ENCODE measurements at places on chromosomes 13 and 19.

DNA sequence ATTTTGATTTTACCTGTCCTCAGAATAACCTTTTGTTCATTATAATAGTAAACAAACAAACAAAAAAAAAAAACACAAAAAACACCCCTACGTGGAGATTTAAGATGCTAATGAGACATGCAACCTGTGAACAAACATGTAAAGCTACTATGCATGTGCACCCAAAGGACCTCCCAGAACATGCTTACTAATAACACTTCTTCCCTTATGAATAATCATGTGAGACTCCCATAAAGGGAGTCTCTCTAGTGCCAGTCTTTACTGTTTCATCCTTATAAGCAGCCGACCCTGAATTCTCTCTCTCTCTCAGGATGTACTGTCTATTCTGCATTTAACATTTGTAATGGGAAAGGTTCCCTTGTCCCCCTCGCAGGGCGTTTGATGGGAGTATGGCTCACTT is 1051.1 kb downstream of the PCDH17 start:
- DNase-seq = no peak

DNA sequence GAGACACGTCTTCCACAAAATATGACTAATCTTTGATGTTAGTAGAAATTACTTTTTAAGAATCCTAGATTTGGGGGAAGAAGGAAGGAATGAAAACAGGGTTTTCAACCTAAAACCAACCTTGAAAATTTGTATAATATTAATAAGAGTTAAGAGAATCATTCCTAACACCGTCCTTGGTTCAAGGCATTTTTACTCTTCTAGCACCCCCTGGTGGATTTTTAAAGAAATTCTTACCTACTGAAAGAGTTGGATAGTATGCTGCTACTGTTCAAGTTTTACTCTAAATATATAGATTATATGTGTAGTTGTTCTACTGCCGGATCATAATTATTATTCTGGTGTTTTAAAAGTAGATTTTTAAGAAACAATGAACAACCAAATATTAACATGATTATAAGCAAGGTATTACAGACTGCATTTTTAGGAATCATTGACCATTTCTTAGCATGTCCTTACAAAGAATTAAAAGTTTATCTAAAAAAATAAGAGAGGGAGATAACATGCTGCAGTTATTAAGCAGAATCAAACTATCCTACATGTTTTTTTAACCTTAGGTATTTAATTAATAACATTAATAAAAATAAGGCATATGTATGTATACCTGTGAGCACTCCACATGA is 7.4 kb upstream of the SLITRK6 start:
- DNase-seq = no peak

DNA sequence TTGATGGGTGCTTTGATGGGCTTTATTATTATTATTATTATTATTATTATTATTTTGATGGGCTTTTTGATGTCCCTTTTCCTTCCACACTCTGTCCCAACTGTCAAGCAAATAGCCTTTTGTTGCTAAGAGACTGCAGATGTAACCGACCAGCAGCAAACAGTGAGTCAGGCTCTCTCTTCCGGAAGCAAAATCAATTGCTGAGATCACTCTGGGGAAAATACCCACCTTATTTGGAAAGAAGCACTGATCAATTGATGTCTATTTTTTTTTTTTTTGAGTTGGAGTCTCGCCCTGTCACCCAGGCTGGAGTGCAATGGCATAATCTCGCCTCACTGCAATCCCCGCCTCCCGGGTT is 2.9 kb downstream of the LDLR start:
- no peak for DNase-seq

DNA sequence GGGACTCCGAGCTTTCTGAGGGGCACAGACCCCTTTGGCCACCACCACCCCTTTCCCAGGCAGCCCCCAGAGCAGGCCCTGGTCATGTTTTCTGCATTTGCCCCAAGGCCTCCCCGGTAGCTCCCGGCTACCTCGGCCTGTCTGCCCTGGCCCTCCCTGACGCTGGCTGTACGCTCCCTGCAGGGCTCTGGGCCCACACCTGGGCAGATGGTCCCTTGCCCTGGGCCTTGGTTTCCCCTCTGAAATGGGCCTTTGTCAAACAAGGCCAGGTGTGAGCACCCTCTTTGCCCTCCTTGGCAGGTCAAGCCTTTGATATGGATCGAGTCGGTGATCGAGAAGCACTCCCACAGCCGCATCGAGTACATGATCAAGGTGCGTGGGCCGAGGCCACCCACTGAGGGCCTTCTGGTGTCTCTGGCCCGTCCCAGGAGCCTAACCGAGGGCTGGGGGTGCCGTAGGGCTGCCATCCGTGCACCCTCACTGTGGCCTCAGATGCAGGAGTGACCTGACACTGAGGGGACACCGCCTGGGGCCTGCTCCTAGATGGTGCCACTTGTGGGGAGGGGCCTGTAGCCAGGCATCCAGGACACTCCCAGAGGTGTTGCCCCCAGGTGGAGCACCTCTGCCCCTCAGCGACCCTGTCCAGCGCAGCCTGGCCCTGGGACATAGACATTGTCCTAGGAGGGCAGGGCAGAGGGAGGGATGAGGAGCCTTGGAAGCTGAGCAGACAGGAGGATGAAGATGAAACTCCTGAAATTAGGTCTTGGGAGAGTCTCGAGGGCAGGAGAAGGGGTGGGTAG is 30.3 kb downstream of the AP1M1 start:
- DNase-seq = no peak

GRCh38 chr13:111950697-111951096 is 116.3 kb upstream of the SOX1 start:
- DNase-seq = no peak

Measured in NCI-H1436 treated with DMSO at 0.1 percent for 48 hours (cell line).